ENCODE measurements at places on chromosomes 7 and 10. TPM values are rescaled to one million over a fixed set of nuclear protein-coding genes. Genes with fewer than 3 reads are reported as not detected.

Gene CDH23
- 4.8 TPM for total RNA-seq

Gene MKRN1
- total RNA-seq: 21.0 TPM

Gene FEZF1
- not detected for total RNA-seq

Gene CTBP2
- total RNA-seq: 169 TPM

Gene LEP
- total RNA-seq: not detected

Gene NEUROG3
- not detected for total RNA-seq

GRCh38 chr10:127527891-127528290 is 21.2 kb upstream of the NPS start:
- no peaks in the 10 kb centered on the region for H3K36me3 ChIP-seq
- no peak overlapping the region for H3K27ac ChIP-seq
- H3K4me1 ChIP-seq: no peaks in the 10 kb centered on the region
- no peak for DNase-seq
- H3K27me3 ChIP-seq: peaks cover 3% of the 10 kb centered on the region

- H3K27me3 ChIP-seq: no peaks in the 10 kb centered on the region
- DNase-seq: no peak
- no peaks in the 10 kb centered on the region for H3K36me3 ChIP-seq
- no peak overlapping the region for H3K4me3 ChIP-seq
- no peaks in the 10 kb centered on the region for H3K4me1 ChIP-seq
- no peak overlapping the region for H3K27ac ChIP-seq
These were observed 48.5 kb downstream of the LRRC18 start for GRCh38 chr10:48890888-48891850.

DNA sequence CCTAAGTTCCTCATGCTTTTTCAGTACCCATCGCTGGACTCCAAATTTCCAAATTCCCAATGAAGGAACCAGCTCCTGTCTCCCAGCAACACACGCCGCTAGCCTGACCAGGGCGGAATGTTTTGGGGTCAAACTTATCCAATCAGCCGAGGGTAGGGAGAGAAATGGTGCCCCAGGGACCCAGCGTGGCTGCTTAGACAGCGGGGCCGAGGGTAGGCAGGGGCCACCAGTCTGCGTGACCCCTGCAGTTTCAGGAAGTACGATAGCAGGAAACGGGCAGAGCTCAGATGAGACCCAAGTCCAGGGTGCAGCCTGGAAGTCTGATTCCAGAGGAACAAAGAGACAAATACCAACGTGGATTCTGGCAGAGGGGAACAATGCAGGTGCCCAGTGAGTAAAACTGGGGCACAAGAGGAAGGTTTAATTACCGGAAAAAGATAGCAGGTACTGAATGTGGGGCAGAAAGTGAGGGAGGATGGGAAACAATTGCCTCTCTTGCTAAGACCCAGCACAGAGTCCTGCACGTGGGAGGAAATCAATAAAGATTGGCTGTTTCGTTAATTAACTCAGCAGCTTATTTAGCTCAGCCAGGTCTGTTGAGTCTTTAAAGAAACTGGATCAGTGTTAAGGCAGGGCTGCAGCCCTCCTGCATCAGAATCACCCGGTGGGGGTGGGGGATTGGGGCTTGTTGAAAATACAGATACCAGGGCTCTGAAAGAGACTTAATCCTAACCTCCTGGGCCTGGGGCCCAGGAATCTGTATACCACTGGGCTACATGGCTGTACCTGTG is 50.4 kb upstream of the NFE2L3 start:
- peak; percentile 58 for DNase-seq
- peak overlapping the region; percentile 3 for H3K4me3 ChIP-seq
- no peaks in the 10 kb centered on the region for H3K27me3 ChIP-seq
- peak overlapping the region; percentile 61 for H3K27ac ChIP-seq
- no peaks in the 10 kb centered on the region for H3K4me1 ChIP-seq
- H3K36me3 ChIP-seq: no peaks in the 10 kb centered on the region

DNA sequence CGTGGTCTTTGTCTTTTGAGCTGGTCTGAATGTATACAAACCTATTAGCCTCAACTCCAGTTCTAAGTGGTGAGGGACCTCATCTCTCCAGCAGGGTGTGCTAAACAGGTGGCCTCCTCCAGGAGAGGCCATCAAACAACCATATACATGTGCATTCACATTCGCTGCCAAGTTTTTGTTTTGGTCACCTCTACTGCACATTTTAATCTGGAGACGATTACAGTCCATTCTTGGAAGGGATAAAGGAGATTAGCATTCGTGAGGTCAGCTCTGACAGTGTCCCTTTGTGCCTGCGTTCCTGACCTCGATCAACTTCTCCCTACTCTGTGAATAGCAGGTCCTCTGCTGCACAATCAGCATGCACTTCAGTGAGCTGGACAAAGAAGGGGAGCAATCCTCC is 60.8 kb downstream of the RHOBTB1 start:
- no peaks in the 10 kb centered on the region for H3K27me3 ChIP-seq
- no peak overlapping the region for H3K27ac ChIP-seq
- H3K36me3 ChIP-seq: peaks cover 66% of the 10 kb centered on the region
- H3K4me1 ChIP-seq: peaks cover 10% of the 10 kb centered on the region
- no peak overlapping the region for H3K4me3 ChIP-seq

DNA sequence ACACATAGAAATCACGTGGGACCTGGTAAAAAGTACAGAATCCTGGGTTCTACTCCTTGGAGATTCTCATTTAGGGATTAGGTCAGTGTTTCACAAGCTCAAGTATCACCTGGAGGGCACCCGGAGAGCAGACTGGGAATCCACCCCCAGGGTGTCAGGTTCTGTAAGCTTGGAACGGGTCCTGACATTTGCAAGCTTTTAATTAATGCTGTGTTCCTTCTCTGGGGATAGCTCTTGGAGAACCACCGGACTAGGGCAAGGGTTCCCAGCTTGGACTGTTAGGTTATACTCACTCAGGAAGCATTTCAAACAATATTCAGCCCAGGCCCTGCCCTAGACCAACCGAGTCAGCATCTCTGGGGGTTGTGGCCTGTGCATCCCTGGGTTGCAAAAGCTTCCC is 23.0 kb downstream of the TCF7L2 start:
- peaks cover 77% of the 10 kb centered on the region for H3K36me3 ChIP-seq
- DNase-seq: no peak
- H3K27ac ChIP-seq: no peak overlapping the region
- H3K27me3 ChIP-seq: no peaks in the 10 kb centered on the region

- no peak overlapping the region for H3K4me3 ChIP-seq
- no peak for DNase-seq
- H3K4me1 ChIP-seq: no peaks in the 10 kb centered on the region
- no peaks in the 10 kb centered on the region for H3K27me3 ChIP-seq
- peaks cover 10% of the 10 kb centered on the region for H3K36me3 ChIP-seq
These were observed 235.0 kb downstream of the PAXIP1 start for GRCh38 chr7:154767821-154768415.

GRCh38 chr10:77293773-77294172 is 343.8 kb downstream of the KCNMA1 start:
- H3K27me3 ChIP-seq: no peaks in the 10 kb centered on the region
- no peaks in the 10 kb centered on the region for H3K36me3 ChIP-seq
- no peak for DNase-seq
- H3K4me1 ChIP-seq: peaks cover 34% of the 10 kb centered on the region
- H3K4me3 ChIP-seq: no peak overlapping the region

DNA sequence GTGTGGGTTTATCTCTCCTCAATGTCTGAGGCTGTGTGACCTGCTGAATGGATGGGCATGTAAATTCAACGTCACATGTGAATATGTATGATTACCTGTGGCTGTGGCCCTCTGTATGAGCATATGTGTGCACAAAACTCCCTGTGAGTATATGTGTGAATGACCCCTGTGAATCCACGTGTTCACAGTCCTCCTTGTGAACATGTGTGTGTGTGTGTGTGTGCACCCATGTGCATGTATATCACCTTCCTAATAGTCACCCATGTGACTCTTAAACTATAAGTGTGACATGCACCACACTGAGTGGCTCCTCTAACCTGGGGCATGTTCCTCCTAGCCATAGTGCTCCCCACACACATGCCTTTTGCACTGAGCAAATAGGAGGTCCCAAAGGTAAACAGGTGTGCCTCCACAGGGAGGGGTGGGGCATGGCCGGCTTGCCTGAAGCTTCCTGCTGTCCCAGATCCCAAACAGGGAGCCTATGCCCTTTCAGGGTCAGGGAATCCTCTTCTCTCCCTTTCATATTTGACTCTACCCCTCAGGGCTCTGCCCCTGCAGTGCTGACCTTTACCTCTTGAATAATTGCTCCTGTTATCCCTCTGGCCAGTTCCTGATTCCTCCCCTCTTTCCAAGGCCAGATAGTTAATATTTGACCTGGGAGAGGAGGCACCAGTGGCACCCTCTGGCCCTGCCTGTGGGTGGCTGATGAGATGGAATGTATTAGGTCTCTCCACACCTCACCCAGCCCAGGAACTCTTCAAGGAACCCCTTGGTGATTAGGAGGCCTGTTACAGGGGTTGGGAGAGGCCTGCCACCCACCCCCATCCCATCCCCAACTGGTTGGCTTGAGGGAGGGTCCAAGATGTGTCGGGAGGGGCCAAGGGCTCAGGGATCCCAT is 1.9 kb downstream of the SEMA4G start:
- DNase-seq: peak; percentile 75
- H3K4me1 ChIP-seq: peaks cover 47% of the 10 kb centered on the region
- H3K27me3 ChIP-seq: no peaks in the 10 kb centered on the region
- H3K36me3 ChIP-seq: peaks cover 8% of the 10 kb centered on the region

DNA sequence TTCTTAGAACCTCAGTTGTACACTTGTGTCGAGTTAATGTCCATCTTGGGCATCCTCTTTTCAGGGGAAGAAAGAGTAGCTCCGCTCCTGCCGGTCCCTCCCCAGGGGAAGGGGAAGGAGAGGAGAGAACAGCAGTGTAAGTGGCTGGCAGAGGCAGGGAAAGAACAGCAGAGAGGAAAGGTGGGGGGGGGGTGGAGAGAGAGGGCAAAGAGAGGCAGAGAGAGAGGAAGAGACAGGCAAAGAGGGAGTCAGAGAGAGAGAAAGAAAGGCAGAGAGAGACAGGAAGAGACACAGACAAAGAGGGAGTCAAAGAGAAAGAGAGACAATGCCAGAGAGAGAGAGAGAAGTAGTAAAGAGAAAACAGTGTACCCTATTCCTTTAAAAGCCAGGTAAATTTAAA is 53.9 kb downstream of the MRPS24 start:
- no peak overlapping the region for H3K27ac ChIP-seq
- no peak for DNase-seq
- H3K36me3 ChIP-seq: no peaks in the 10 kb centered on the region
- no peaks in the 10 kb centered on the region for H3K27me3 ChIP-seq
- no peak overlapping the region for H3K4me3 ChIP-seq

- no peak overlapping the region for H3K4me3 ChIP-seq
- no peaks in the 10 kb centered on the region for H3K4me1 ChIP-seq
- H3K36me3 ChIP-seq: no peaks in the 10 kb centered on the region
- no peak for DNase-seq
These were observed 25.8 kb upstream of the ZNF488 start for GRCh38 chr10:47409866-47410256.

DNA sequence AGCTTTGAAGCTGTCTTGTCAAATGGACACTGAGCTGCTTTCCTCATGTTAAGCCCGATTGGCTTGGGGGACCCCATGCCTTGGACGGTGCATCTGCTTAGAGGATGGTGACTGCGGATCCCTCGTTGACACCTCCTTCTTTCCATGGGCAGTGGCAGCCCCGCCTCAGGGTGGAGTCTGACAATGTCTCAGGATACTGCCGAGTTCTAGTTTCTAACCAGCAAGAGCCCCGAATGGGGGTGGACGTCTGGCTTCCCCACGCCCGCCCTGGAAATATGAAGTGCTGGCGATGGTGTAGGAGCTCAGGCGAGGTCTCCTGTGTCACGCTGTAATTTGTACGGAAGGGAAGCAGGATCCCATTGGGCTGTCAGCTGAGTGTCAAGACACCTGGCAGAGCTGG is 106.2 kb upstream of the CTBP2 start:
- H3K36me3 ChIP-seq: no peaks in the 10 kb centered on the region
- H3K27ac ChIP-seq: no peak overlapping the region
- no peak for DNase-seq
- no peaks in the 10 kb centered on the region for H3K27me3 ChIP-seq
- H3K4me3 ChIP-seq: no peak overlapping the region

DNA sequence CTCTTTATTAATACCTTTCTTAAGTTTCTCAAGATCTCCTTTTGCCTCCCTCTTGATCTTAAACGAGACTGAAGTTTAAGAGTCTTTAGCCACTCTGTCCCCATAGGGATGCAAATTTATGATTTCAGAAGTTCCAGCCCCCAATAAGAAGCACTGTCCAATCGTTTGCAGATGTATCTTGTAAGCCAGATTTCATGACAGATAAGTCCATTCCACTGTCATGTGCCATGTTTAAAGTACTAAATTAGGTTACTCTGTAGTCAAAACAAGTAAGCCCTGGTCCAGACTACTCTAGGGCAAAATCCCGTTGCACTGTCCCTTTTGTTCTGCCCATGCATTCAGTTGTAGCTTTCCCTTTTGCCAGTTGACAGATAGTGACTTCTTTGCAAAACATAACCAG is 157.2 kb upstream of the KAT6B start:
- H3K4me3 ChIP-seq: no peak overlapping the region
- H3K4me1 ChIP-seq: no peaks in the 10 kb centered on the region

DNA sequence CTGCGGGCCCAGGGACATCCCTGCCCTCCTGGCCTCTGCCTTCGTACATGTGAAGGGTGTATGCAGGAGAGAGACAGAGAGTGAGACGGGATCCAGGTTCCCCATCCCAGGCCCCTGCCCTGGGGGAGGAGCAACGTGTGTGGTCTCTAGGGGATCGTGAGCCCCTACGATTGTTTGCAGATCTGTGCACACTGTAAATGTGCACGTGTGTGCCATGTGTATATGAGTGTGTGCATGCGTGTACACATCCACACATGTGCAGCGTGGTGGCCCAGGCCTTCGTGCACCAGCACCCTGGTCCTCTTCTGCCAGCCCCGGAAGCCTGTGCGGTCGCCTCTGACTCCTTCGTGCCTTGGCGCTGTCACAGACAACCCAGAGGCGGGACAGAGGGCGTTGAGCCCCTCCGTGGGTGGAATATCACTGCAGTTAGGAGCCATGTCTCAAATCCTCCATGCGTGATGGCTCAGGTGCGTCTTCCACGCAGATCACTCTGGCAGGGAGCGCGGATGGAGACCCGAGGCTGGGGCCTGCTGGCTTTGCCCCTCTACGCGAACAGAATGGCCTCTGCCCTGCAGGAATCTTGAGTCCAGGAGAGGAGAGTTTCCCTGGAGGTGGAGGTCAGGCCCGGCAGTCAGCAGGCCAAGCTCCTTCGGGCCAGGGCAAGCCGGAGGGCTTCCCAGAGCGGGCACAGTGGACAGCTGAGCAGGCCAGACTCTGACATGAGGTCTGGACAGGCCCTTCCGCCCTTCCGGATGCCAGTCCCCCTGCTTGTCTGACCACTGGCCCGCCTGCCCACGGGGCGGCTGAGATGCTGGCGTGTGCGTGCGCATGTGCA is 97.5 kb downstream of the UNCX start:
- H3K4me3 ChIP-seq: no peak overlapping the region
- H3K36me3 ChIP-seq: no peaks in the 10 kb centered on the region
- peaks cover 33% of the 10 kb centered on the region for H3K27me3 ChIP-seq
- H3K27ac ChIP-seq: no peak overlapping the region

GRCh38 chr7:77370606-77371005 is 45.5 kb downstream of the GSAP start:
- H3K27me3 ChIP-seq: no peaks in the 10 kb centered on the region
- H3K36me3 ChIP-seq: peaks cover 53% of the 10 kb centered on the region
- no peak for DNase-seq
- H3K4me1 ChIP-seq: no peaks in the 10 kb centered on the region

- H3K27me3 ChIP-seq: no peaks in the 10 kb centered on the region
- peaks cover 5% of the 10 kb centered on the region for H3K36me3 ChIP-seq
- H3K4me1 ChIP-seq: peaks cover 41% of the 10 kb centered on the region
- DNase-seq: no peak
- H3K27ac ChIP-seq: peak overlapping the region; percentile 65
These were observed 870 bp downstream of the GNA12 start for GRCh38 chr7:2843191-2843685.

Data from stomach (tissue), 19 donors.